AML-193 (cell line): ENCODE measurements at places on chromosomes 1 and 21.
A peak's percentile ranks its signal among the peaks of the same experiment; 100 is the strongest.

DNA sequence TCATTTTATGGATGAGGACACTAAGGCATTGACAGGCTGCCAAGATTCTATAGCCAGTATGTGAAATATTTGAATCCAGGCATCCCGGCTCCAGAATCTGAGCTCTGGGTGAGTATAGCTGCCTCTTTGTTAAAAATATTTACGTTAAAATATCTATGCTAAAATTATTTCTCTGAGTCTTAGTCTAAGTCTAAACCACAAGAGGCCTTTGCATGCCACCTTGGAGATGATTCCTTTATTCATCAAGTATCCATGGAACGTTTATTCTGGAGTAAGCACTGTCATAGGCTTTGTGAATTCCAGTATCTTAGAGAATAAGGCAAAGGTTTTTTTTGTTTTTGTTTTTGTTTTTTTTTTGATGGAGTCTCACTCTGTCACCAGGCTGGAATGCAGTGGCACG lies 116.4 kb downstream of the GREM2 start:
- no peak for DNase-seq

GRCh38 chr1:27144920-27145661 lies 9.8 kb downstream of the SLC9A1 start:
- DNase-seq, result no peak

GRCh38 chr21:43930074-43930847 lies 65.2 kb downstream of the AGPAT3 start:
- DNase-seq, result no peak

GRCh38 chr1:21508580-21509350 lies 458 bp upstream of the ALPL start:
- no peak for DNase-seq

- DNase-seq, result no peak
Observed at GRCh38 chr1:233897325-233898162, 6.9 kb upstream of the SLC35F3 start.

DNA sequence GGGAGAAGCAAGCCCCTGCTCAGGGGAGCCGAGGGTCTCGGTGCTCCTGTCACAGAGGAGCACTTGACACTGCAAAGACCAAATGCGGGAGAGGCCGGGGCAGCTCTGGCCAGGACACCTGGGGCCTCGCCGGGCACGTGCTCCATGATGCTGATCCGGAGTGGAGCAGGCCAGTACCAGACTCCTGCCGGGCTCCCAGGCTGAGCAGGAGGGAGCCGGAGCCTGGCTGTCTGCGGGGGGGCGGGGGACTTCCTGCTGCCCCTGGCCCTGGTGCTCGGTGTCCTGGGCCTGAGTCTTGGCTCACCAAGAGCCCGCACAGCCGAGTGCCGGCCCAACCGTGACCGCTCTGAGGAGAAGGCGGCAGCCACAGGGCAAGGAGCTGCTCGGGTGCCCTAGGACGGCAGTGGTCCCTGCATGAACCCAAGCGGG lies 38.5 kb upstream of the TMEM52 start:
- no peak for DNase-seq

DNA sequence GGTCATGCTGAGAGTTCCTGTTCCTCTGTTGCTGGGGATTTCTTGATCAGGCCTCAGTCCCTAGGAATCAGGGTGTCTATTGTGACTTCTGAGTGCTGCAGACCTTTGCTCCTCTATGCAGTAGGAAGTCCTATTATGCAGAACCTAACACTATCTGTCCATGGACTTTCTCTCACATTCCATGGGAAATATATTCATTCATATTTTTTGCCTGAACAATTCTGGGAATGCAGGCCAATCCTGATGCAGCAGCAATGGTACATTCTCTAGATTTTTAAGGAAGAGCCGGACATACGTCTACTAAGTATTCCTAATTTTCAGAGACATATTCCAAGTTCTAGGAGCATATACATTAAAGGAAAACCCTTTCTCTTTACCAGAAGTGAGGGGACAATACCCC lies 61.1 kb upstream of the C1orf87 start:
- DNase-seq, result no peak

DNA sequence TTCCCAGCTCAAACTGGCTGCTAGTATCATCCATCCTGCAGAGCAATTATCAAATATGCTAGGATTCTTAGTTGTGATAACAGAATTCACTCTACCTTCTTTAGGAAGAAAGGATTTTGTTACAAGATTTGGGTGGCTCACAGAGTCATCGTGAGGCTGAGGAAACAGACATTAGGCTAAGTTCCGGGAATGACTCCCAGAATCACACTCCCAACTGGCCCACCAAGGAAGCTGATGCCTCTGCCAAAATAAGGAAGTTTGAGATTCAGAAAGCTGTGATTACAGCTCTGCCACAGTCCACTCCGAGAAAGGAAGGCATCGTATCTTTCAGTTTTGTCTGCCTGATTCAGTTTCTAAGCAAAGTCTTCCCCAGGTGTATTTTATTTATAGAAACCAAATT lies 50.6 kb upstream of the LYPLAL1 start:
- no peak for DNase-seq

DNA sequence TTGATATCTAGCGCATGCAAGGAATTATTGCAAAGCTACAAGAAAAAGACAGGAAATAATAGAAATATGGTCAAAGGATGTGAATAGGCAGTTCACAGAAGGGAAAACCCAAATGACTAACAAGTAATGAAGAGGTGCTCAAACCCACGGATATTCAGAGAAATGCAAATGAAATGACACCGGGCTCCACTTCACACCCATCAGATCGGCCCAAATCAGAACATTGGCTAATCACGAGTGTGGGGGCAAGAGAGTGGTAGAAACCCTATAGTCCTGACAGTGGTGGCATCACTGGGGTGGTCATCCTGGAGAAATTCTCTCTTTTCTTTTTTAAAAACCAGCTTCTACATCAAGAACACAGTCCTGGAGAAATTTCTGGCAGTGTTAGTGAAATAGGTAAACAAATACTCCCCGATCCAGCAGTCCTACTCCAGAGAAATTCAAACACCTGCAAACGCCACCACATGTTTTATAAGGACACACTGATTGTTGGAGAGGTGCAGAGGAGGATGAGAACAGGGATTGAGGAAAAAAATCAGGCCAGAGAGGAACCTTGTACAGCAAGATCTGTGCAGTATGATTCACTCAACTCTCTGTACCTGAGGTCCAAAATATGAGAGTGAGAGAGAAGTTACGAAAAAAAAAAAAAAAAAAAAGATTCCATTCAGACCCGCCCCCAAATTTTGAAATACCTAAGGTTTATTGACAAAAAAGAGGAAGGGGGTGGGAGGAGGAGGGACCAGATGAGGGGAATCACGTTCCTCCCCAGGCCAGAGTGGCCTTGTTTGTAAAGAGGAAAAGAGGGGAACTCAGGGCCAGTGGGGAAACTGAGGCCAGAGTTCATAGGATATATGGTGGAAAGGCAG lies 9.2 kb upstream of the TNFRSF1B start:
- peak; percentile 57 for DNase-seq

DNA sequence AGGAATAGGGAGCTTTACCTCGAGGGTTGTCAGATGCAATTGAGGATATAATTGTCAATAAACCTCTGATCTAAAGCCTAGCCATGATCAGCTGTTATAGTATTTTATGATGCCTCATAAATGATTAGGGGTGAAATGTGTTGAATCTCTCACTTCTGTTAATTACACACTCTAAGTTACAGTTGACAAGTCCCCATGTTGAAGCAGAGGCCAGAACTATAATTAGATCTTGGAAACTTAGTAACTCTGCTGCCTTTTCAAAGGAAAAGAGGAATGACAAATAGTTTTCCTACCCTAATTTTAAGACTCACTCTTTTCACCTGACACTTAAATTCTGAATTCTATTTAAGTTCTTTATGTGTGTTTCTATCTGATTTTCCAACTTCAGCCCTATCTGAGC lies 33.8 kb downstream of the CCSAP start:
- DNase-seq, result no peak

DNA sequence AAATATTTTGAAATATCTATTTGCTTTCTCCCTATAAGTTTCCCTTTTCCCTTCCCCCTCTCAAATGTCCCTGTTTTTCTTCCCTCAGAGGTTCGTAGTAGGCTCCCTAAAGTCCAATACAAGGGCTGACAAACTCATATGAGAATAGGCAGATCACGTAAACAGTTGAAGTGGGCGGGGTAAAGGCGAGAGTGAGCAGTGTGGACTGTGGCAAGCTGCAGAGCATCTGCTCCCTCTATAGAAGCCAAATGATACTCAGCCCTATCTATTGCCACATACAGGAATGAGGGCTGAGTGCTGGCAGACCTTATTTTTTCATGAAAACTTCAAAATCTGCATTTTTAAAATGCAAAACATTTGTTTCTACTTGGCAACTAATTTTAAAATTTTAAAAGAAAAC lies 26.3 kb downstream of the PRDX6 start:
- no peak for DNase-seq

- peak; percentile 15 for DNase-seq
Observed at GRCh38 chr1:224726441-224727182, 110.5 kb downstream of the CNIH3 start.

DNA sequence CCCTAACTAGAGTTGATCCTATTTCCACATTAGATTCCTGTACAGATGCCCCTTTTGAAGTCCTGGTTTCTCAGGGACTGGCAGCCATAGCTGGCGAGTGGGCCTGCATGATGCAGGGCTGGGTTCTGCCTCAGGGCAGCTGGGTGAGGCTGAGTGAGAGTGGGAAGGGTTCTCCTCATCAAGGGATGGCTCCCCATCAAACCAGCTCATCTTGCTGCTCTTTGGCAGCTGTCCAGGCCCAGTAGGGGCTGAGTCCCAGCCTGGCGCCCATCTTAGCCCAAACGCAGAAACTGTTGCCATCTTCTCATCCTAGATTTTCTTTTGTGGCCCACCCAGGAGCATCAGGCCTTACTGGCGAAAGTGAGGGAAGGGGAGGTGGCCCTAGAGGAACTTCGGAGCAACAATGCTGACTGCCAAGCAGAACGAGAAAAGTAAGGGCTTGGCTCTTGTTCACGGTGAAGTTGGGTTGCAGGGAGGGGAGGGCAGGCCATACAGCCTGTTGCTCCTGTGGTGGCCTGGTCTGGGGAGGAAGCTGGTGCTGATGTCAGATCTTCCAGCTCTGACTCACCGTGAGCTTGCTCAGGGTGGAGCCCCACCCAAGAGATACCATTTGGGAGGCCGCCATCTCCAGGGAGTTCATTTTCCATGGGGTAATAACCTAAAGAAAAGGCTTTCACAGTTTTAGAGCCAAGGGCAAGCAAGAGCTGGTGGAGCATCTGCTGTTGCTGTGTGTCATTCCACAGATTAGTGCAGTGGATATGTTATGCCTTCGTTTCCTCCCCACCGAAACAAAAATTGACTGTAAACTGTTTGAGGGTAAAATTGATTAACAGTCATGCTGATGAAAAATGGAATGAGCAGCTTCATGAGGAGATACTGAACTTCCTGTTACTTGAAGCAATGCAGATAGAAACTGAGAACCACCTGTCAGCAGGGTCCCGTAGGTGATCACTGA lies 34.7 kb downstream of the TUFT1 start:
- DNase-seq, result no peak

GRCh38 chr1:91273875-91274274 lies 130.8 kb downstream of the HFM1 start:
- DNase-seq, result no peak

- DNase-seq, result no peak
Observed at GRCh38 chr21:25676451-25676850, 37.4 kb downstream of the JAM2 start.

DNA sequence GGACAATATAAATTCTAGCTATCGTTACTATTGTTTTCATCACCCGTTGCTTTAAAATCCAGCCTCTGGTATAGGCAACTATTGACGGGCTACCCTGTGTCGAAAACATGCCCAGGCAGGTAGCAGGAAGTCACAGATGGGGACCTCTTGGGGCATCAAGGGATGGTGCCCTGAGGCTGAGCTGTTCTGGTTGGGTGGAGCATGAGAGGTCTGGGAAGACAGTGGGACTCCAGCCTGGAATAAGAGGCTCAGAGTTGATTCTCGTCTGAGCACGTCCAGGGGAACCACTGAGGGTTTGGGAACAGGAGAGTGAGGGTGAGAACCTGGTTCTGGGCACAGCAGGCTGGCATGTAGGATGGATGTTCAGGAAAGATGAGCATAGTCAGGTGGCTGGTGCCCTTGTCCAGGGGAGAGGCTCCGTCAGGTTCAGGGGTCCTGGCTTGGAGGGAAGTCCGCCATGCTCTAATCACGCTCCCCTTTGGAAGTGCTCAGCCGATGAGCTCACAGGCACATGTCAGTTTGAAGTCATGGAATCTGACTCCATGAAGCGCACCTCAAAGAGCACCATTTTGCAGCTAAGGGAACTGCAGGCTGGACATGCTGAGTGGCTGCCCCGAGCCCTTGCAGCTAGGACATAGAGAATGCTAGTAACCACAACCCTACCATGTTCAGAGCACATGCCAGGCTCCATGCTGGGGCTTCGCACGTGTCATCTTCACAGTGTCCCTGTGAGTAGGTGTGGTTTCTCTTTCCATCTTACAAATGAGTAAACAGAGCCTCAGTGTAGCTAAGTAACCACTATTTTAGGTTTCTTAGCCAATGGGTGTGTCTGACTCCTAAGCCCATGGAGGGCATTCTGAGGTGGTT lies 21.0 kb downstream of the PCSK9 start:
- no peak for DNase-seq

DNA sequence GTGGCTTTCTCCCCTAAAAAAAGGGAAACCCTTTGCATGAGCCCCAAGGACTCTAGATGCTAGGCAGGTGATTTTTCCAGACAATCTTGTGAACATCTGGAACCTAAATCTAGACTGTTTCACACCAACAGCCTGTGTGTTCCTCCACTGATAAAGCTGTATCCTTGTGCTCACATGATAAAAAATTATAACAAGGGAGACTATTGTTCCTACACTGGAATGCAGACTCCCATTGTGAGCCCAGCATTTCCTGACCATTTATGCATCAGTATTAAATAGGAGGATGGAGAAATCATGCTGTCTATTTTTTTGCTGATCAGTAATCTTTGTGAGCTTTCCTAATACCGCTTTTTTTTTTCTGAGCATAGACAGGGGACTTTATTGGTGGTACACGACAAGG lies 52.5 kb downstream of the ZNF697 start:
- no peak for DNase-seq

GRCh38 chr1:244893836-244894235 lies 29.5 kb upstream of the HNRNPU start:
- no peak for DNase-seq

DNA sequence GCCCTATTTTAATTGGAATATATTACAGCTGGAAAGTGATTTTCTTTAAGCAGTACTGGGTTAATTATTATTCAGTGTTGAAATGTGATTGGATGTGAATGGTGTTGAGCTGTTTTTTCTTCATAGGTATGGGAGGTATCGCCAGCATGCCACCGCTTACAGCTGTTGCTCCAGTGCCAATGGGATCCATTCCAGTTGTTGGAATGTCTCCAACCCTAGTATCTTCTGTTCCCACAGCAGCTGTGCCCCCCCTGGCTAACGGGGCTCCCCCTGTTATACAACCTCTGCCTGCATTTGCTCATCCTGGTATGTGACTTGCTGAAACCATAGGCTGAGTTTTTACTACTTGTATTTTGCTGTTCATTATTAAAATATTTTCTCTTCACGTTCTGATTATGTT lies 107.7 kb downstream of the ITSN1 start:
- DNase-seq, result no peak

DNA sequence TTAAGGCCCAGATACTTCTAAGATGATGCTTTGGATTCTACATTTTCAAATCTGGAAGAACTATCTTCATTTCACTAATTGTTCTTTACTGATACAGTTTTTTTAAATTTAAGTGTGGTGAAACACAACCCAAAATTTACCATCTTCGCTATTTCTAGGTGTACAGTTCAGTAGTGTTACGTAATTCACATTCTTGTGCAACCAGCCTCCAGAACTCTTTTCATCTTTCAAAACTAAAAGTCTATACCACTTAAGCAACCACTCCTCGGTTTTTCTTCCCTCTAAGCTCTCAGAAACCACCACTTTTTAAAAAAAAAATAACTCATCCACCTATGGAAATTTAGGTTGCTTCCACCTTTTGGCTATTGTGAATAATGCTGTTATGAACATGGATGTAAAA lies 220.7 kb downstream of the PDE4B start:
- DNase-seq, result peak; percentile 12
